BE2C (cell line): ENCODE measurements at places on chromosomes 11 and 22.

GRCh38 chr22:29353286-29353685 lies 35.1 kb downstream of the AP1B1 start:
- DNase-seq, result no peak

- peak; percentile 74 for DNase-seq
Measured at GRCh38 chr11:83007909-83008580, 63.7 kb downstream of the RAB30 start.

- peak; percentile 80 for DNase-seq
Measured at GRCh38 chr11:69055598-69056516, 7.1 kb downstream of the TPCN2 start.

DNA sequence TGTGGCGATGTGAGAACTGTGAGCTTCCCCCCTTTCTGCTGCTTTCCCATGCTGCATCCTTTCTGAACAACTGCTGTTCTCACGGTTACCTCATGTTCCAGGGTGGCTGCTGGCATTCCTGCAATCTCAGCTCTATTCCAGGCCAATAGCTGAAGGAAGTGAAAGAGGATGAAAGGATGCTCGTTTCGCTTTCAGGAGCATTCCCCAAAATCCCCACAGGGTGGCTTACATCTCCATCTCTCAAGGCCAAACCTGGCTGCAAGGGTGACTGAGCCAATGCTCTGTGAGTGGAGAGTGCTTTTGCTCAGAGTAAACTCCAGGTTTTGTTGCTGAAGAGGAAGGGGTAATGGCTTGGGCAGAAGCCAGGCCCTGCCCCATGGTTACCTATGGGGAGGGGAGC lies 848.2 kb downstream of the BRD1 start:
- no peak for DNase-seq

DNA sequence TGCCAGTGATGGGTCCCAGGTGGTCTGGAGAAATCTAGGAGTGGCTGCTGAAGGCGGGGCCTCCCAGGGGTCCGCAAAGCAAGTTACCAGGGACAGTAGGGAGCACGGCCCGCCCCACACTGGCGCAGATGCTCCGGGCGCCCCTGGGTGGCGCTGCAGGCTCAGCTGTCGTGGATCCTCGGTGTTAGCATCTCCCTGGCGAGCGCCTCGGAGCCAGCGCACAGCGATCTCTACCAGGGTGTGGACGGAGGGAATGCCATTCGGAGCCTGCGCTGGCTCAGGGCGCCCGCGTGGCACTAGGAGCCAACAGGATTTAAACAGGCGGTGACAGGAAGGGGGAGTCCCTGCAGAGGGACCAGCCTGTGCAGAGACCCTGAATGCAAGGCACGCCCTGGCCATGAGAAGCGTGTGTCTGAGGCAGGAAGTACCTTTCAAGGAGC lies 20.2 kb downstream of the FADS3 start:
- DNase-seq, result peak; percentile 81

DNA sequence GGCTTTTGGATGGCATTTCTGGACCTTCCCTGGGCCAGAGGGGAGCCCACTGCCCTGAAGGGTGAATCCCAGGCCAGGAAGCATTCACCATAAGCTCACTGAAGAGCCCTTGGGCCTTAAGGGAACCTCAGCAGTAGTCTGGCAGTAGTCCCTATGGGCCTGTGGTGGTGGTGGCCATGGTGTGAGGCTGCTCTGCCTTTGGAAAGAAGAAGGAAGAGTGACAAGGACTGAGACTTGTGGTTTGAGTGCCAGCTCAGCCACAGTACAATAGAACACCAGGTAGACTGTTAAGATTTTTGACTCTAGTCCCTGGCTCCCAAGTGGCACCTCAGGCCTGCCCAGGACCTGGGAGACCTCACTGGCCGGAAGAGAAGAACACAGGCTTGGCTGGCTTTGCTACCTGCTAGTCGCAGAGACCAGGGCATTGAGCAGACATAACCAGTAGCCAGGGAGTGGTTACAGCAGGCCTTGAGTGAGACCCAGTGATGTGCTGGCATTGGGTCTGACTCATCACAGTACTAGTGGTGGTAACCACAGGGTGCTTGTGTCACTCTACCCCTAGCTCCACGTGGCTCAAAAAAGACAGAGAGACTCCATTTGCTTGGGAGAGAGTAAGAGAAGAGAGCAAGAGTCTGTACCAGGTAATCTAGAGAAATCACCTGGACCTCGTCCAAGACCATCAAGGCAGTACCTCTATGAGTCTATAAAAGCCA lies 259.8 kb upstream of the BLID start:
- no peak for DNase-seq

DNA sequence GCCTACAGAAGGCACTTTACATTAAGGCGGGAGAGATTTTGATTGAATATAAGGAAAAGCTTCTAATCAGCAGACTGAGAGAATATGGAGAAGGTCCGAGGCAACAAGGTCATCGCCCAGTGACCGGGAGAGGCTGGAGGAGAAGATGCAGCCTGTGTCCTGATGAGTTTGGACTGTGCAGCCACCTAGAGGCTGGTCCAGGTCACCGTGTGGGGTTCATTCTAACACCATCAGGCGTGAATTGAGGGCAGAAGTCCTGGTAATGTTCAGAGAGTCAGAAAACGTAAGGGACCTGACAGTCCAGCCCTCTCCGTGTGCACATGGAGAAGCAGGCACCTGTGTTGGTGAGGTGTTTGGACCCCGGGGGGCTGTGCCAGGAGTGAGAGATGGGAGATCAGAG lies 102.7 kb downstream of the FEZ1 start:
- no peak for DNase-seq

DNA sequence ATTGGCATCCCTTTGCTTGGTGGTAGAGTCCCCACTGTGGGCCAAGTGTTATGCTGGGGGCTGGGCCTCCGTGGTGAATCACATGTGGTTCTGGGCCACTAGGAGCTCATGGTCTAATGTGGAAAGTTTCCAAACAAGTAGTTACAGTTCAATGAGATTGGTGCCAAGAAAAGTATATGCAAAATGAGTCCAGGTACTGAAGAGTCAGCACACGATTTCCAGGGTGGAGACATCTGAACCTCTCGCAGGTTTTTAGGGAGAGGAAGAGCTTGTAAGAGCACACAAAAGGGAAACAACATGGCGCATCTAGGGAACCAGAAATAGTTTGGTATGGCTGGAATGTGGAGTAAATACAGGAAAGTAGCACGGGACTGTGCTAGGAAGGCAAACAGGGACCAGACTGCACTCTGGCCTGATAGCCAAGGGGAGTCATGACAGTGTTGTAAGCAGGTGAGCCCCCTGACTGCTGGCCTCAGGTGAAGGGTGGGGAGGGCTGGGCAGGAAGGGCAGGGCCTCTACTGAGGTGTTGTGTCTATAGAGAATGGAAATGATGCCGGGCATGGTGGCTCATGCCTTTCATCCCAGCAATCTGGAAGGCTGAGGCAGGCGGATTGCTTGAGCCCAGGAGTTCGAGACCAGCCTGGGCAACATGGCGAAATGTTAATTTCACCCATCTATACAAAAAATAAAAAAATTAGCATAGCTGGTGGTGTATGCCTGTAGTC lies 12.6 kb downstream of the POLR2F start:
- no peak for DNase-seq

GRCh38 chr11:61138935-61139334 lies 22.3 kb downstream of the VPS37C start:
- no peak for DNase-seq

DNA sequence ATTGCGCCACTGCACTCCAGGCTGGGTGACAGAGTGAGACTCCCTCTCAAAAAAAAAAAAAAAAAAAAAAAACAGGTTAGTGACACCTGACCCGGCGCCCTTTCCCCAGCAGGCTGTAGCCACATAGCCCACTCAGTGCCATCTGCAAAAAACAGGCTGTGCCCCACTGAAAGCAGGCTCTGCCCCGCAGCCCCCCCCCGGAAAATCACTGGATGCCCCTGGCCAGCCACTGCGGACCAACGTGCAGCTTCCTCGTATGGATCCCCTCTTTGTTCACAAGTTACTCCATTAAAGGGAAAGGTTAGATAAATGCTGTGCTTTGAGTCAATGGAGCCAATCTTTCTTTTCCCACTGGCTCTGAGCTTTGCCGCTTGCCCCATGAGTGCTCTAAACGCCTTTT lies 660.3 kb downstream of the TBC1D22A start:
- no peak for DNase-seq
